ENCODE measurements at places on chromosomes 12 and 14.

DNA sequence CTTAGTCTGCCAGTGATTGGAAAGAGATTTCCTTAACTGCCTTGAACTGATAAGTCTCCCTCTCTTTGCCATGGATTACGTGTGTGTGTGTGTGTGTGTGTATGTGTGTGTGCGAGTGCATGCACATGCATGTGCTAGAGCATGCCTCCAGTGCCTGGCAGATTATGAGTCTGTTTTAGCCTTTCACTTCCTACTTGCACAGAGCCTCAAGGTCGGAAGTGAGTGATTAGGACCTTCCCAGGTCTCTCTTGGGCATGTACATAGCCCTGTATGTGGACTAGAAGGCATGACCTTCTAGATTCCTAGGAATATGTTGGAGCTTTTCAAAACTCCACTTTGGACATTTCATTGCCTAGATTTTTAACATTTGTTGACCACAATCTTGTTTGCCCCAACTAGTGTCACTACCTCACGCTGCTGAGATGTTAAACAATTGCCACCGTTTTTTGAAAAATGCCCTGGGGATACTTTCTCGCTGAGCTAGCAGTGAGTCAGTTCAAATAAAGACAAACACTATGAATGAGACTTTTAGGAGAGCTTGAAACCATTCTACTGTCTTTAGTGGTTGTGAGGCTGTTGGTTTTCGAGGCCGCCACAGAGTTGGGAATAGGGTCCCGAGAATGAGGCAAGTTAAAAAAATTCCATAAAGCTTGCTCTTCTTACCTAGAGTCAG, 28.2 kb downstream of the KIAA0586 start:
- no peak for DNase-seq

GRCh38 chr12:39622306-39622705, 2.7 kb upstream of the ABCD2 start:
- DNase-seq: no peak

GRCh38 chr14:105167303-105168092, 1.1 kb downstream of the JAG2 start:
- no peak for DNase-seq

DNA sequence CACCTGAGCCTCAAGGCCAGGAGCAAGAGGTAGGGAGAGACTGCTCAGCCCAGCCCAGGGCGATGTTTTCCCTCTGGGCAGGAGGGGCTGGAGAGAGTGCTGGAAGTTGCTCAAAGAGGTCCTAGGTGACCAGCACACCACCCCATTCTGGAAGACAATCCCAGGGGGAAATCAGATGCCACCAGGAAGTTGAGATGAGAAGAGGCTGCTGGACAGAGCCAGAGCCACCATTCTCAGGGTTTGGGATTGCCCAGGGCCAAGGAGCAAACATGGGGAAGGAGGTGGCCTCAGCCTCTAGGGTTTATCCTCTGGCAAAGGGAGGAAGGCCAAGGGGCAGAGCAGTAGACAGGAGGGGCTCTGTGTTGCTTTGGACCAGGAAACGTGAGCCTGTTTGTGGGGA, 11.6 kb downstream of the CCDC85C start:
- no peak for DNase-seq

- no peak for DNase-seq
Observed at GRCh38 chr14:25588751-25589150, 538.8 kb upstream of the STXBP6 start.

DNA sequence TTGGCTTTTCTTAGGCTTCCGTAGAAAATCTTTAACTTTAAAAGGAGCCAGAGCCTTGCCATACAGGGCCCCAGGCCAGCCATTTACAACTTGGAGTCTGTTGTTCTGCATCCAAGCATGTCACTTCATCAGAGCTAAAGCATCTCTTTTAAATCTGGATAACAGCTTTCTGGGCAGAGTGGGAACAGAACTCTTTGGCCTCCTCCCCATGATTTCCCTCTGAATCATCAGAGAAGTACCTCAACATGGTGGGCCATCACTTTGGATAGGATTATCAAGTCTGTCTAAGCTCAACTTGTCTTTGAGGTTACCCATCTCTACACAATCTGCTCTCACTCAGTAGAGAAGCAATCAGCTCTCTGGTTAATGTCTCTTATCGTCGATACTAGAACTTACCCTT, 170.9 kb downstream of the SLC6A15 start:
- no peak for DNase-seq

- peak; percentile 81 for DNase-seq
Observed at GRCh38 chr12:14774074-14774905, 29.0 kb downstream of the WBP11 start.

- DNase-seq: no peak
Observed at GRCh38 chr12:75260316-75260715, 50.7 kb upstream of the KCNC2 start.

DNA sequence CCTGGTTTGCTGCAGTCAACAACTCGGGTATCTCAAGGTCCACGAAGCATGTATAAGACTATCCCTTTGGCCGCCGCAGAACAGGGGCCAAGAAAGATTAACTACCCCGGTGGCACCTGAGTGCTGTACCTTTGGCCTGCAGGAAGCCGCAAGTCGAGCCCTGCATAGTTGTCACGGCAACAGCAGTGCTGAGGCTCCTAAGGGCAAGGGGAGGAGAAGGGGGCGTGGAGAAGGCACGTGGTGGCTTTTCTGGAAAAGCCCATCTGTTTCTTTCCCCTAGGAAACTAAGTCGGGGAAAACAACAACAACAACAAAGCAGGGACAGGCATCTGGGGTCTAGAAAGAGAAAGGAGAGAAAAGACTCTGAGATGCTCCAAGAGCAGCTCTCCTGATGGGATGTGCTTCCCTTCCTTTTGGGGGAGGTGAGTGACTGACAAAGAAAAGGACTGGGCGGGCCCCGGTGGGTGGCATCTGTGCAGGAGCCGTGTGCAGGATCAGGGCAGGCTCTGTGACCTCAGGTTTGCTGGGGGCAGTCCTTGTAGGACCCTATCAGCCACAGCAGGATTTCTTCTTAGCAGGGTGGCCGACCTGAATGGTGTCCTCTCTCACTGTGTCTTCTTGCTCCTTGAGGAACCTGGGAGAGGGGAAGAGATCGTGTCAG, 123.9 kb downstream of the PRMT8 start:
- no peak for DNase-seq

DNA sequence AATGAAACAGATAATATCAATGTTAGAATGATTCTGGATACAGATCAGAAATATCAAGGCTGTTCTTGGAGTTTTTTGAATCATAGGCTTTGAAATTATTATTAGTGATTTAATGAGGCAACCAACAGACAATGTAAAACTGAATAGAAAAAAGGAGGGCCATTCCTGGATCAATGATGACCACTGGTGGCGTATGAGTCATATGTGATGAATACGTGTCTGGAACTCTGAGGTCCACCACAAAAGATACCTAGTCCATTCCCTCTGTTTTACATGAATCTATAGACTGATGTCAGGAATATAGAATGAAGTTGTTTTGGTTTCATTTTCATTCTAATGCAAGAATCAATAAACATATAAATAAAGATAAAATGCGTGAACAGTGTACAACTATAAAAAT, 78.3 kb upstream of the RTL1 start:
- no peak for DNase-seq
